ENCODE measurements at places on chromosomes 11 and 22.

DNA sequence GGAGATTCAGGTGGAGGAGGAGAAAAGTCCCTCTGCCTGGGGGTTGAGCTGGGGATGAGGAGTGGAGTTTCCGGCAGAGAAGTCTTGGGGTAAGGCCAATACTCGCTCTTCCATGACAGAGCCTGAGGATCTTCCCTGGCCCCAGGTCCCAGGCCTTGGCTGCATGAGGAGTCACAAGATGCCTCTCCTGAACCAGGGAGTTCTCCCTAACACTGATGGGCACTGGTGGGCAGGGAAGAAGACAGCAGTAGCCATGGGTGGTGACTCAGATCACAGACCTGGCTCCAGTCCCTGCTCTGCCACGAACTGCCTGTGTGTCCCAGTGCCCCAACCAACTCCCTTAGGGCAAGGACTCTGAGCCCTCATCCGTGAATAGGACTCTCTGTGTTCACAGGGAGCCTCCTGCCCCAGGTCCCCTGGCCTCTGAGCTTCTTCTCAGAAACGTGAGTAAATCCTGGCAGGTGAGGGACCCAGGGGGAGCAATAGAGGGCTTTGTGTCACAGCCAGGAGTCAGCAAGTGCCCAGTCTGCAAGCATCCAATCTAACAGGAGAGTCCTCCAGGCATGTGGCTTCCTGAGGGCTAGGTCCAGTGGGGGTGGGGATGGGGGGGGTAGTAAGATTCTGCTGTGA, 45.5 kb upstream of the FTH1 start:
- no peak for DNase-seq

DNA sequence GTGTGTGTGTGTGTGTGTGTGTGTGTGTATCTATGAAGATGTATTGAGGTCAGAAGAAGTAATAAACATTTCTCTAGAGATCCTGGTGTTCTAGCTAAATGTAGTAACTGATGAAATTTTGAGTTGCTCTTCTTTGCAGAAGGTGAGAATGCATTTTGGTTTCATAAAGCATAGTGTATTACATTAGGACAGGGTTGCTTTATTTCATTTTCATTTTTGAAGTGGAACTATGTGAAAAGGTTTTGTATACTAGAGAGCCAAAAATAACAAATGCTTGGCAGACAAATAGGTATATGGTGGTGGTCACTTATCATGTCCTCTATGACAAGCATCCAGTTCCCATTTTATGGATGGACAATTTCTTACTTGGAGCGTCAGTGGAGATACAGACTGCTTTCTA, 99.0 kb downstream of the CASP12 start:
- no peak for DNase-seq

- DNase-seq = no peak
Measured at GRCh38 chr11:75938543-75938942, 123.5 kb downstream of the UVRAG start.

DNA sequence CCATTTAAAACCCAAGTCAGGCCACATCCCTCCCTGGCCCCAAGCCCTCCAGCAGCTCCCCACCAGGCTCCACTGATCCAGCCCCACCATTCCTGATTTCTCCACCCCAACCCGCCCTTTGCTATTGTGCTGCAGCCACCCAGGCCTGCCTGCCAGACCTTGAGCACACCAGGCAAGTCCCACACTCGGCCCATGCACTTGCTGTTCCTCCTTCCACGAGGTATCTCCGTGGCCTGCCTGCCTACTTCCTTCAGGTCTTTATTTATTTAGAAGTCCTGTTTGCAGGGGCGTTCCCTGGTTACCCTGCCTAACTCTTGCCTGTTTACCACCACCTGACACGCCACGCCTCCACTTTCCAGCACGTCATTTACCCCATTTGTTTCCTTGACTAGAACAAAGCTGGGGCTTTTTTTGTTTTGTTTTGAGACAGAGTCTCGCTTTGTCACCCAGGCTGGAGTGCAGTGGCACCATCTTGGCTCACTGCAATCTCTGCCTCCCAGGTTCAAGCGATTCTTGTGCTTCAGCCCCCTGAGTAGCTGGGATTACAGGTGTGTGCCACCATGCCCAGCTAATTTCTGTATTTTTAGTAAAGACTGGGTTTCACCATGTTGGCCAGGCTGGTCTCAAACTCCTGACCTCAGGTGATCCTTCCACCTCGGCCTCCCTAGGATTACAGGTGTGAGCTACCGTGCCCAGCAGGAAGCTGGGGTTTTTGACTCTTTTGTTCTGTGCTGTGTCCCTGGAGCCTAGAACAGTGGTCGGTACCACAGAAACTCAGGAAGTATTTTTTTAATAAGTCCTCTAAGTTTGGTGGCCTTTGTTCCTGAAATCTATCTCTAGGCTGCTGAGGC, 6.7 kb downstream of the CENPM start:
- DNase-seq = peak; percentile 87

- DNase-seq = no peak
Measured at GRCh38 chr11:74714904-74715303, 16.3 kb downstream of the CHRDL2 start.

Measured in stimulated activated CD4-positive, alpha-beta T cell treated with anti-CD3 and anti-CD28 coated beads, Interleukin-1b, Interleukin-23, amount 100 ng/mL, for 4 hours (primary cell).